ENCODE measurements at places on chromosomes 16 and 17.

DNA sequence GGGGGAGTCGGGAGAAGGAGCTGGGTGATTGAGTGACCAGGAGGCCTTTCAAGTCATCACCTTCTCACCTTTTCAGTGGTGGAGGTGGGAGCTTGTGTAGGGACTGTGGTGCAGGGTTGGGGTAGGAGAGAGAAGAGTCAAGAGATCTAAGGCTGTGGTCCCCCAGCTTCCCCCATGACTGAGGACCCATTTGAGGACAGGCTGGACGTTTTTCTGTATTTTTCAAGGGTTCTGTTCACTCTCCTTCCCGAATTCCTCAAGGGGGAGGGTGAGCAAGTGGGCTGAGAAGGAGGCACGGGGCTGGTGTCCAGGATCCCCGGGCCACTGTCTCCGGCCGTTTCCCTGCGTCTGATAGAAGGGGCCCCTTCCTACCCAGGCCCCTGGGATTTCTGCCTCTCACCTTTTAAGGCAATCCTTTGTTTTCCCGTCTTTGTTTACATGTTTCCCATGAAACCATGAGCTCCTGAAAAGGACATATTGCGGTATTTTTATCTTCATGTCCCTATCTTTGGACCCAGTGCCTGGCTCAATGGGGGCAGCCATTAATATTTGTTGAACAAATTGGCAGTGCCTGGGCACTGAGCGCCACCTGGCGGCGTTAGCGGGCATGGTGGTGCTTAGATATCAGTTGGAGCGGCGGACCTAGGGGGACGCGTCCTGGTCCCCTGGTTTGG, 9.2 kb upstream of the CD300A start:
- DNase-seq = peak; percentile 77

GRCh38 chr17:38358586-38359513, 7.2 kb downstream of the SOCS7 start:
- DNase-seq = no peak

DNA sequence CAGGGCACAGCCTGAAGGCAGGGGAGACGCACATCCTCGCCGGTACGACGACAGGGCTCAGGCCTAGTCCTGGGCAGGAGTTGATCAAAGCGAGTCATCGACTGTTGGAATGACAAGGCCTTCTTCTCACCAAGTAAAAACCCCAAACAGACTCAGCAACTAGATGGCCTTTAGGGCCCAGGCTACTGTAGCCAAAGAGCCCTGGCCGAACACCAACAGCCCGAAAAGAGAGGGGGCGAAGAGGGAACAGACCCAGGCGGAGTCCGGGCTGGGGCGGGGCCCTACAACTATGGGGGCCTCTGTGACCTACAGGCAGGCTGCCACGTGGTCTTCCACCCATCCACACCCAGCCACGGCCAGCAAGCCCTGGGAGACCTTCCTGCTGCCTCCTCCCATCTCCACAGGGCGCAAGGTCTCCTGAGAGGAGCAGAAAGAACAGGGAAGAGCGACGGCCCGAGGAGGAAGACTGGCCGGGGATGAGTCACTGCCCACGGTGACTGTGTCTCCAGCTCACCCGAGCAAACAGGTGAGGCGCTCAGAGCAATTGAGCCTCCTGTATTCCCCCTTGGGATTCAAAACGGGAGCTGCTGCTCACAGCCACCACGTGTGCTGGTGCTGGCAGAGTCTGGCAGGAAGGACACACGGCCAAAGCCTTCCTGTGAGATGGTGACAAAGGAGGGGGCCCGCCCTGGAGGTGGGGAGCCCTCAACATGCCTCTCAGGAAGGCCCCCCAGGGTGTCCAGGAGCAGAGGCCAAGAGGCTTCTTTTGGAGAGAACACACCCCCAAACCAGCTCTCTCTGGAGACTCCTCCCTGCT, 17.7 kb downstream of the SLC16A3 start:
- no peak for DNase-seq

DNA sequence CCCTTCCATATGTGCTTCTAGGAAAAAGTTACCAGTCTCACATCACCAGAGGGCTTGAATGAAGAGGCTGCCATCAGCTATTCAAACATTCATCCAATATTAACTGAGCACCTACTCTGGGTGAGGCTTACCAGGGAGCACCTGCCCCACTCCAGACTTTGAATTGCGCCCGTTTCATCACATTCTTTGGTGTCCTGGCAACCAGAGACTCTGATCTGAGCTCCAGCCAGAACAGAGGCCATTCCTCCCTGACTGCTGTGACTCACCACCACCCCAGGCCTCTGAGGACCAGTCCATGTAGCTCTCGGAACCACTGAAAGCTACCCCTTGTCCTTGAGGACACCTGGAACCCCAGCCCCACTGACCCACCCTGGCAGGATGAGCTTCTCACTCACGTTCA, at the start of gene C16orf96:
C16orf96 (plus strand) TSS at position 229 of the 400 bp plus-strand sequence; CDS start at position 379, 150 bp downstream.
- DNase-seq = no peak

DNA sequence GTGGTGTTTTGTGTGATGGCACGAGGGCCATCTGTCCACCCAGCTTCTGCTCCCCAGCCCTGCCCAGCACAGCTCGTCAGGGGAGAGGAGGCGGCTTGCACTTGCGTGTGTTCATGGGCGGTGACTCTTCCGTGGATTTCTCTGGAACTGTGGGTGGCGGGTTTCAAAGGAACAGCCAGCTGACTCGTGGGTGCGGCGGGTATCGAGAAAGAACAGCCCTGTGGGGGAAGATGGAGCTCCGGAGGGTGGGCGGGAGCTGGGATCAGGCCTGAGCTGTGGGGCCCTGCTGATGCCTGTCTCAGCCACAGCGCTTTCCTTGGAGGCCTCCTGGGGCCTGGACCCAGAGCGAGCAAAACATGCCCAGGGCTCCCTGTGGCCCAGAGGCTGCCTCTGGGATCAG, 13.2 kb downstream of the NAGPA start:
- DNase-seq = no peak

- DNase-seq = no peak
Observed at GRCh38 chr17:7818026-7818425, 16.0 kb upstream of the KDM6B start.

- DNase-seq = no peak
Observed at GRCh38 chr17:78746263-78746948, 35.7 kb downstream of the CYTH1 start.

GRCh38 chr17:43839670-43840108, 6.7 kb upstream of the MPP3 start:
- no peak for DNase-seq

- DNase-seq = no peak
Observed at GRCh38 chr17:77320485-77321256, 179.9 kb downstream of the SEC14L1 start.

- peak; percentile 45 for DNase-seq
Observed at GRCh38 chr16:67170168-67170948, at the start of gene NOL3. Gene NOL3 (plus strand): TSS chr16:67170538.

DNA sequence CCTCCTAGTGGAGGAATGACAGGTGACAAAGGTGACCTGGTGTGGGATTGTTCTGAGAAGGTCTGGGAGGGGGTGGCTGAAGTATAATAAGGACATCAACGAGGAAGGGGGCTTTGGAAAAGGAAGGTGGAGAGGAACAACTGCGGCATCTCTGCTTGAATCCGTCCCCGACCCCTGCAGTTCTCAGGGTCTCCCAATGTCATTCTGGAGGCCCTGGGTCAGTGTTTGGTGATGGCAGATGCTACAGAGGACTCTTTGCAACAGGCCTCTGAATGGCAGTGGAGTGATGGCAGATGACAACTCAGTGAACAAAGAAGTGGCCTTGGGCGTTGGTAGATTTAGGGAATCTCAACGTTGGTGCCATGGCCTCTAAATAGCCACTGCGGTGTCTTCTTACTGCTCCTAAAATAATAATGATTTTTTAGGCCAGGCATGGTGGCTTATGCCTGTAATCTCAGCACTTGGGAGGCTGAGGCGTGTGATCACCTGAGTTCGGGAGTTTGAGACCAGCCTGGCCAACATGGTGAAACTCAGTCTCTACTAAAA, 1.3 kb downstream of the ENGASE start:
- no peak for DNase-seq

GRCh38 chr16:79182616-79183015, 417.9 kb downstream of the MAF start:
- DNase-seq = no peak

- peak; percentile 53 for DNase-seq
Observed at GRCh38 chr17:29140631-29141513, 39.3 kb downstream of the MYO18A start.

GRCh38 chr16:79587897-79588296, 12.6 kb downstream of the MAF start:
- DNase-seq = no peak

GRCh38 chr16:75983741-75984381, 257.6 kb upstream of the CPHXL start:
- DNase-seq = no peak

DNA sequence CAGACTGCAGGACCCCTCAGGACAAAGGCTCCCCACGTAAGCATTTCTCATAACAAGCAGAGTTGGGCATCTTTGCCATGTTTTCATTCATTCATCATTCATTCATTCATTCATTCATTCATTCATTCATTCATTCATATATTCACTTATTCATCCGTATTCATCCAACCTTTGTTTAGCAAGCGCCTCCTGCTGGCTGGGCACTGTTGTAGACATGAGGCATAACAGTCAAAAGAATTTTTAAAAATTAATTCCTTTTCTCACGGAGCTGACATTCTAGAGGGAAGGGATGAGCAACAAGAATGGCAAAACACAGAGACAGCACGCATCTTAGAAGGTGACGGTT, 351.7 kb upstream of the TNRC6C start:
- no peak for DNase-seq

DNA sequence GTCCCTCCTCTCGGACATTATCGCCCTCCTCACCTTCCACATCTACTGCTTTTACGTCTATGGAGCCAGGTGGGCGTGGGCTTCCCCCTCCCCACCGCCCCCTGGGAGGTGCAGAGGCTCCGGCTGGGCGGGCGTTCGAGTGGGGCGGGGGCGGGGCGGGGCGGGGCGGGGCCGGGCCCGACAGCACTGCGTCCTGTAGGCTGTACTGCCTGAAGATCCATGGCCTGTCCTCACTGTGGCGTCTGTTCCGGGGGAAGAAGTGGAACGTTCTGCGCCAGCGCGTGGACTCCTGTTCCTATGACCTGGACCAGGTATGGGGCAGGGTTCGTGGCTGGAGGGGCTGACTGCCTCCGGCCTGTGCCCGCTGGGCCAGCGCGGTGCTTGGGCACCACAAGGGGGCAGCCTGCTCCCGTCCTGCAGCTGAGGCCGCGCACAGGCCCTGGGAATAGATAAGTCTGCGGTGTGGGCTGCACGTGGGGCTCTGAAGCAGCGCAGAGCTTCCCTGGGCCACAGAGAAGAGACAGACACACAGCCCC, 9.2 kb downstream of the PIGQ start:
- DNase-seq = peak; percentile 75

GRCh38 chr17:73939806-73940205, 263.7 kb upstream of the RPL38 start:
- no peak for DNase-seq

- no peak for DNase-seq
Observed at GRCh38 chr17:37194208-37194607, 181.6 kb upstream of the C17orf78 start.

GRCh38 chr16:2881783-2882649, 999 bp upstream of the FLYWCH2 start:
- peak; percentile 34 for DNase-seq

DNA sequence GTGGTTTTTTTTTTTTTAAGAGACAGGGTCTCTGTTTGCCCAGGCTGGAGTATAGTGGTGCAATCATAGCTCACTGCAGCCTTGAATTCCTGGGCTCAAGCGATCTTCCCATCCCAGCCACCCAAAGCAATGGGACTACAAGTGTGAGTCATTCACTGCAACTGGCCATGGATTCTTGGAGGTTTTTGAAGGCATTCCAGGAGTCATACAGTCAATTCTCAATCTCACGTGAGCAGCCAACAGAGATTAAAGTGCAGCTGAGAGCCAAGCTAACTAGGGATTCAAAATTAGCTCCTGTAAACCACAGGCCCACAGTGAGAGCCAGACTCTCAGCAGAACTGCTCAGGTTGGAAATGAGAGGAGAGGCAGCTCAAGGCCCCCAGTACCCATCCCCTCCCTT, 30.2 kb downstream of the XPO6 start:
- DNase-seq = no peak

GRCh38 chr16:3120435-3120834, 8.0 kb downstream of the ZNF205 start:
- no peak for DNase-seq
